Activated CD4-positive, alpha-beta T cell treated with anti-CD3 and anti-CD28 coated beads for 36 hours (primary cell): ENCODE measurements at places on chromosomes 16 and 17. TPM values are rescaled to one million over a fixed set of nuclear protein-coding genes. Genes with fewer than 3 reads are reported as not detected.

The NR1D1 gene
- 5.2 TPM for total RNA-seq

The IL21R gene
- 61.8 TPM for total RNA-seq

The ZNF469 gene
- total RNA-seq = 0.50 TPM

The TRPV2 gene
- total RNA-seq = 24.3 TPM

The CANT1 gene
- 44.0 TPM for total RNA-seq

GRCh38 chr16:52914428-52914827 is 138.3 kb downstream of the CHD9NB start:
- no peak for DNase-seq

DNA sequence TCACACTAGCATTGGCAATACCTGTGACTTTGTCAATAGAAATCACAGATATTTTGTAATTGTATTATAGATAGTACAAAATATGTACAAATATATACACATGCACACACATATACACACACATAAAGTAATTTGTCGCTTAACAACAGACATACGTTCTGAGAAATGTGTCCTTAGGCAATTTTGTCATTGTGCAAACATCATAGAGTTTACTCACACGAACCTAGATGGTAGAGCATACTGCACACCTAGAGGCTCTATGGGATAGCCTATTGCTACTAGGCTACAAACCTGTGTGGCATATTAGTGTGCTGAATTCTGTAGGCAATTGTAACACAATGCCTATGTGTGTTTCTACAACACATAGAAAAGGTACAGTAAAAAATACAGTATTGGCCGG is 11.0 kb downstream of the UNC119 start:
- no peak for DNase-seq

- DNase-seq = no peak
Observed at GRCh38 chr16:83315271-83315670, 492.5 kb upstream of the HSBP1 start.

DNA sequence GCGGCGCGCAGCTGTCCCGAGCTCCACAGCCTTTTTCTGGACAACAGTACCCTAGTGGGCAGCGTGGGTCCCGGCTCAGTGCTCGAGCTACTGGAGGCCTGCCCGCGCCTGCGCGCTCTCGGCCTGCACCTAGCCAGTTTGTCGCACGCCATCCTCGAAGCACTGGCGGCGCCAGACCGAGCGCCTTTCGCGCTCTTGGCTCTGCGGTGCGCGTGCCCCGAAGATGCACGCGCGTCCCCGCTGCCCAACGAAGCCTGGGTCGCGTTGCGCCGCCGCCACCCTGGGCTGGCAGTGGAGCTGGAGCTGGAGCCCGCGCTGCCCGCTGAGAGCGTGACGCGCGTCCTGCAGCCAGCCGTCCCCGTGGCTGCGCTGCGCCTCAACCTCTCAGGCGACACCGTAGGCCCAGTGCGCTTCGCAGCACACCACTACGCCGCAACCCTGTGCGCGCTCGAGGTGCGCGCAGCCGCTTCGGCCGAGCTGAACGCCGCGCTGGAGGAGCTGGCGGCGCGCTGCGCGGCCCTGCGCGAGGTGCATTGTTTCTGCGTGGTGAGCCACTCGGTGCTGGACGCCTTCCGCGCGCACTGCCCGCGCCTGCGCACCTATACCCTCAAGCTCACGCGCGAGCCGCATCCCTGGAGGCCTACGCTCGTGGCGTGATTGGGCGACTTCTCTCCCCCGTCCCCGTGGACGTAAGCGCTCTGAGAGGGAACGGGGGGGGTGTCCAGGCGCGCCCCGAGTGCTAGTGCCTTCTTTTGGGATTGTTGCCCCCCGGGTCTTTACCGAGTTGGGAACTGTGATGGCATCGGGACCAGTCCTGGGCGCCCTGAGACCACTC is 1.2 kb upstream of the HSF4 start:
- peak; percentile 78 for DNase-seq

DNA sequence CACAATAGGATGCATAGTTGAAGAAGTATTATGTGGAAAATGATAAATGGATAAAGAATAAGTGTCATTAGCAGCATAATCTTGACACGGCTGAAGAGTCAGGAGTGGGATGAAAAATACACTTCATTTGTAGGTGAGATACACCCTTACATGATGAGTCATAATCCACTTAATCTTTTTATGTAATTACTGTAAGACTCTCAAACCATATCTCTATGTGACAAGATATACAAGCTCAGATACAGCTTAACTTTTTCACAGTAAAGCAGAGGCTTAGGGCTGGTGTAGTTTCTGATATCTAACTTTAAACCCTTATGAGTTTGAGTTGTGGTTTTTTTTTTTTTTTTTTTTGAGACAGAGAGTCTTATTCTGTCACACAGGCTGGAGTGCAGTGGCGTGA is 101.2 kb downstream of the FTO start:
- no peak for DNase-seq

GRCh38 chr17:1882836-1883235 is 53.0 kb downstream of the RPA1 start:
- DNase-seq = peak; percentile 40

- no peak for DNase-seq
Observed at GRCh38 chr16:81636298-81636993, 142.6 kb upstream of the PLCG2 start.

DNA sequence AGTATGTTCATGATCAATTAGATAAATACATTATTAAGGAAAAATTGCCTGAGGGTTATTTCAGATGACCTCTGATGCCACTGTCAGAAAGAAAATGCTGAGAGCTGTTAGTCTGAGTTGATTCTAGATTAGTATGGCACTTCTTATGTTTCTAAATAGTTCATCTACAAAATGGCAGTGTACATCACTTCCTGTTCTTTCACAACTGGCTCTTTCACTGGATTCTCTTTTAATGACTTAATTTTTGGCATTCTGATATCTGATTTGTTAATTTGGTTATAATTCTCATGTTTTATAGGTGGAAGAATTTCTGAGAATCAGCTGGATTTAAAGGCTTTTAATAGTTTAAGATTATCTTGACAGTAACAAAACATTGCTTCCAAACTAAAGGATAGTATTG is 3.3 kb downstream of the TAOK1 start:
- no peak for DNase-seq

GRCh38 chr17:81039854-81040758 is 5.2 kb downstream of the BAIAP2 start:
- no peak for DNase-seq

- DNase-seq = no peak
Observed at GRCh38 chr17:31579265-31579664, 187.8 kb downstream of the RAB11FIP4 start.

- no peak for DNase-seq
Observed at GRCh38 chr17:29640413-29640812, 17.7 kb upstream of the CORO6 start.
